ENCODE measurements at places on chromosomes 1 and 21. TPM values are rescaled to one million over a fixed set of nuclear protein-coding genes. Genes with fewer than 3 reads are reported as not detected.
A peak's percentile ranks its signal among the peaks of the same experiment; 100 is the strongest.

- H3K4me3 ChIP-seq = no peak overlapping the region
- H3K27me3 ChIP-seq = peaks cover 34% of the 10 kb centered on the region
- H3K36me3 ChIP-seq = no peaks in the 10 kb centered on the region
These were observed 63.9 kb downstream of the INAVA start for GRCh38 chr1:200958597-200958996.

DNA sequence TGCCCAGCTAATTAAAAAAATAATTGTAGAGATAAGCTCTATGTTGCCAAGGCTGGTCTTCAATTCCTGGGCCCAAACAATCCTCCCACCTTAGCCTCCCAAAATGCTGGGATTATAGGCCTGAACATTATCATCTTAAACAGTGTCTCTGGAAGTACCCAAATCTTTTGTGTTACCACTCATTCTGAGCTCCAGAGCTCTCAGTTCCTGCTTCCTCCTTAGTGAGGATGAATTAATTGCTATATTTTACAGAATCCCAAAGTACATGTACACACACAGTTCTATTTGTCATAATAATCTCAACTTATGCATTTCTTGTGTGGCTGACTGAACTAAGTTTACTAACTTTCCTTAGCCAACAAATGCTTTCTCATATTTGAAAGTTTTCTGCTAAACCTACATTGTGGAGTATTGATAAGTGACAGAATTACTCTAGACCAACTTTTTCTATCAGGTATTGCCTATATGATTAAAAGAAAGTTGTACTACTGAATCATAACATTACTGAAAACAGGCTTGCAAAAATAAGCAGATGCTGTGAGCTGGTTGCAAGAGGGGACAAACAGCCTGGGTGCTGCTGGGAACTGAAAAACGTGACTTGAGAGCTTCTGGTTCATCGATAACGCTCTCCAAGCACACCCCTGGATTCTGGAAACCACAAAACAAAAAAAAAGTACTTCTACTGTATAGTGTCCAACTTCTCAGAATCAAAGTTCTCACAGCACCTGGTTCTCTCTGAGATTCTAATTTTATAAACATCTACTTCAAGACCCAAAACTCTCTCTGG lies 15.3 kb downstream of the VAV3 start:
- no peaks in the 10 kb centered on the region for H3K27me3 ChIP-seq
- H3K36me3 ChIP-seq = no peaks in the 10 kb centered on the region
- H3K4me3 ChIP-seq = no peak overlapping the region
- H3K27ac ChIP-seq = no peak overlapping the region

DNA sequence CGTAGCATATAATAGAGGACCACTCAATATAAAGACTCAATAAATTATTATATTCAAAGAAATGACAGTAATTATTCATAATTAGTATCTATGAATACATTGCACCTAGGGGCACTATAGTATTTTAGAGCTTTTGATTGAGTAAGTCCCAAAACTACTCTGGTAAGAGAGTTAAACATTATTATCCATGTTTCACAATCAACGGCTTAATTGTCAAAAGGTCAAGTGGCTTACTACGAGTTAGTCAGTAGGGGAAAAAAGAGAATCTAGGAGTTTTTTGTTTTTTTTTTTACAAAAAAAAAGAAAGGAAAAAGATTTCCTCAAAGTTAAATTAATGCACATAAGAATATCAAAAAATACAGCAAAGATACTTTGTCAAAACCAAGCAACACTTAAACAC lies 20.4 kb upstream of the LAMC1 start:
- H3K4me1 ChIP-seq = peaks cover 17% of the 10 kb centered on the region
- H3K36me3 ChIP-seq = no peaks in the 10 kb centered on the region

DNA sequence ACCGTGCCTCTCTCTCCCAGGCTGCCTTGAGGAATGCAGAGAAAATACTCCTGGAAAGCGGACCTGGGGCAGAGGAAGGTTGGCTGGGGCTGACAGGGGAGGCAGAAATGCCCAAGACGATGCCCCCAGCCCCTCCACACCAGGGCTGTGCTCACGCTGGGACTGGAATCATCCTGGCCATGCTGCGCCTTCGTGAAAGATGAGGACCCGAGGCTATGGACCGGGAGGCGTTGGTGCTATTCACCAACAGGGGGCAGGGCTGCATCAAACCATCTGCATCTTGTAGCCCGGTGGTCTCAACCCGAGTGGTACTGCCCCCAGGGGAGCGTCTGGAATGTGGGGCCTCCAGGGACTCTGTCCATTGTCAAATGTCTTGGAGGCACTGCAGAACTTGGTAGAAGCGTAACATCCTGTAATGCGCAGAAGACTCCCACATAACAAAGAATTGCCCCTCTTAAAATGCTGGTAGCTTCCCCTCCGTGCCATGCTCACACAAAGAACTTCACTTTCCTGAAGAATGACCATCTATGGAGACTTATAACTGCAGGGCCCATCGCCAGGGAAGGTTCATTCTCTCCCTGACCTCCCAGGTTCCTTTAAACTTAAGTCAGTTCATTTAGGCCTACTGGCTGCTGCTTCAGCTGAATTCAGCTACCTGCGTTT lies 251.2 kb downstream of the RRAGC start:
- H3K4me1 ChIP-seq = no peaks in the 10 kb centered on the region
- no peak overlapping the region for H3K4me3 ChIP-seq
- H3K27me3 ChIP-seq = peaks cover 83% of the 10 kb centered on the region
- no peaks in the 10 kb centered on the region for H3K36me3 ChIP-seq
- H3K27ac ChIP-seq = no peak overlapping the region

Gene LPAR3
- 16.2 TPM for total RNA-seq

GRCh38 chr1:95071539-95071938 lies 1.2 kb downstream of the ALG14 start:
- H3K4me1 ChIP-seq = peaks cover 17% of the 10 kb centered on the region
- H3K27me3 ChIP-seq = peaks cover 3% of the 10 kb centered on the region
- H3K27ac ChIP-seq = peak overlapping the region; percentile 98
- H3K4me3 ChIP-seq = peak overlapping the region; percentile 75
- H3K36me3 ChIP-seq = no peaks in the 10 kb centered on the region

Gene NUDT4B
- not detected for total RNA-seq

GRCh38 chr1:232905331-232906034 lies 44.9 kb upstream of the NTPCR start:
- no peak for DNase-seq
- no peak overlapping the region for H3K4me3 ChIP-seq
- peak overlapping the region; percentile 6 for H3K27ac ChIP-seq
- H3K4me1 ChIP-seq = peaks cover 27% of the 10 kb centered on the region
- H3K27me3 ChIP-seq = no peaks in the 10 kb centered on the region
